IMR-90 (cell line): ENCODE measurements at places on chromosomes 5 and 9. TPM values are rescaled to one million over a fixed set of nuclear protein-coding genes. Genes with fewer than 3 reads are reported as not detected.

ACTBL2 gene
- polyA plus RNA-seq: 0.29 and 0.52 TPM in 2 replicates

CXCL14 gene
- polyA plus RNA-seq: not detected in 2 replicates

MEIKIN gene
- not detected in 2 replicates for polyA plus RNA-seq

- DNase-seq: no peak
These were observed 18.6 kb upstream of the OLFM1 start for GRCh38 chr9:135068776-135069415.

GRCh38 chr5:74371621-74372020 is 268.9 kb downstream of the ENC1 start:
- no peak for DNase-seq

GRCh38 chr9:31500422-31500821 is 884.0 kb upstream of the ACO1 start:
- DNase-seq: no peak

GRCh38 chr5:40446910-40447309 is 232.8 kb upstream of the PTGER4 start:
- peak; percentile 92 for DNase-seq

- peak; percentile 62 for DNase-seq
These were observed 5.9 kb upstream of the FOXD1 start for GRCh38 chr5:73454379-73455036.

SV2C gene
- not detected in 2 replicates for polyA plus RNA-seq

SNX18 gene
- polyA plus RNA-seq: 31.2 and 40.1 TPM in 2 replicates

DNA sequence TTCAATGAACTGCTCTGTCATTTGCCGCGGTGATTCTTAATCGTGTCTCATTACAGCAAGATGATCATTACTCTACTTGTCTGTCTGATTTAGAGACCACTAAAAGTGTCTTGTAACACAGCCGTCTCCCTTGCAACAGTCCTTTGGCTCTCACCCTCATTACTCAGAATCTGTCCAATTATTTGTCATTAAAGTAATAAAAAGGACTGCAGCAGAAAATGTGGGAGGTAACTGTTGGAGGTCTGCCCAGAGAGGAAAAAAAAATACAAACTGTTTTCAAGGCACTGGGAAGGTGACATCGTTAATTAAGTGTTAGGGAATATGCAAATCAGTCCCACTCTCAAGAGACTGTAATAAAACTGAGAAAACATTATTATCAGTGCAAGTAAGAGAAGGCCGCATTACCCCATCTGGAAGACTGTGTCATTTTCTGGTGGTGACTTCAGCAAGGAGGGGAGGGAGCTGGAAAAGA is 281.0 kb downstream of the RASEF start:
- DNase-seq: no peak

SGCD gene
- polyA plus RNA-seq: 4.7 and 5.8 TPM in 2 replicates

GRCh38 chr9:94921092-94921471 is 194.6 kb downstream of the AOPEP start:
- peak; percentile 73 for DNase-seq

DNA sequence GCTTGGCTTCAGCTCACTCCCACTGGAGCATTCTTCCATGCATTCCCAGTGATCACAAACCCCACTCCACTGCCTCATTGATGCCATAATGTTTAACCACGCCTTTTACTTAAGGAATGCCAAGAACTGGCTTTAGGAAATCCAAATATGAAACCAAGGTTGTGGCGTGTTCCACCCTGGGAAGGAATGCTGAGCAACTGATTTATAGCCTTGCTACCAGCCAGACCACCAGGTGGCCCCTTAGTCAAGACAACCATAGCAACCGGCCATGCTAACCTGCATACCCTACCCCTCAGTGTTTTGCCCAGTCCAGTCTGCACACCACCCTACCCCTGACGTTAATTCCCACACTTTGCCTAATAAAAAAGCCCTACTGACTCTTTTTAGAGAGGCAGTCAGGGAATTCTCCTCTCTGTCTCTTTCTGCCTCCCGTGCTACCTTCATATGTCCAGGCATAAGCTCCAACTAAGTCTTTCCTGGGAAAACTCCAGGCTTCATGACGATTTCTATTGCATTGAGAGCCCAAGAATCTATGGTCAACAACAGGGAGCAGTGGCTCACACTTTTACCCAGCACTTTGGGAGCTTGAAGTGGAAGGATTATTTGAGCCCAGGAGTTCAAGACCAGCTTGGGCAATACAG is 27.0 kb upstream of the PRRC2B start:
- peak; percentile 49 for DNase-seq
